Activated naive CD4-positive, alpha-beta T cell (primary cell): ENCODE measurements at places on chromosomes 16 and 17.

- DNase-seq = no peak
Measured at GRCh38 chr16:27364493-27365141, 37.4 kb upstream of the IL21R start.

GRCh38 chr17:78418326-78419026 is 40.0 kb downstream of the PGS1 start:
- DNase-seq = no peak

GRCh38 chr17:78144736-78145641 is 1.2 kb upstream of the C17orf99 start:
- DNase-seq = no peak

- DNase-seq = no peak
Measured at GRCh38 chr17:8327303-8327649, 12.4 kb upstream of the ODF4 start.

DNA sequence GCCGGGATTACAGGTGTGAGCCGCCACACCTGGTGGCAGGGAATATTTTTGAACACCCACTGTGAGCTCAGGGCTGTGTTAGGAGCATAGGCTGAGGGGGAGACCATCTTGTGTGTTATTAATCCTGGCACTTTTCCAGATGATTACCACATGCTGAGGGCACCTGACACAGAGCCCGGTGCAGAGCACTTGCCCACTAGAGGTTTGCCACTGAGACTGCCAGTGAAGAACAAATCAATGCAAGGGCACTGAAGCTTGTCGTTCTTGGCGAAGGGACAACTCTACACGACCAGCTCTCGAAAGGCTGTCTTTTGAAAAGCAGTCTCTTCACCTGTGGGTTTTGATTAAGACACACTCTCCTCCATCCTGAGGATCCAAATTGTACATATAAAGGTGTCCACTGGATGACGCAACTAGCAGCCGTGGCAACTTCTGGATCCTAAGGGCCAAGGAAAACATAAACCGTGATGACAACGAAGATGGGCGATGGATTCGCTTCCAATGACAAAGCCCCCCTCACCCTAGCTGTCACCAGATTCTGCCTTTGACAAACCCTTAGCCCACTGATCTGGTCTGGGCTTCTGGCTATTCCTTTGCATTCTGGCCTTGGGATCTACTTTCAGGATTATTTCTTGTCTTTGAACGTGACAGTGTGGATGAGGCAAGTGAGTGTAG is 28.7 kb downstream of the WIPI1 start:
- no peak for DNase-seq

- no peak for DNase-seq
Measured at GRCh38 chr17:69423450-69423849, 9.0 kb downstream of the MAP2K6 start.

DNA sequence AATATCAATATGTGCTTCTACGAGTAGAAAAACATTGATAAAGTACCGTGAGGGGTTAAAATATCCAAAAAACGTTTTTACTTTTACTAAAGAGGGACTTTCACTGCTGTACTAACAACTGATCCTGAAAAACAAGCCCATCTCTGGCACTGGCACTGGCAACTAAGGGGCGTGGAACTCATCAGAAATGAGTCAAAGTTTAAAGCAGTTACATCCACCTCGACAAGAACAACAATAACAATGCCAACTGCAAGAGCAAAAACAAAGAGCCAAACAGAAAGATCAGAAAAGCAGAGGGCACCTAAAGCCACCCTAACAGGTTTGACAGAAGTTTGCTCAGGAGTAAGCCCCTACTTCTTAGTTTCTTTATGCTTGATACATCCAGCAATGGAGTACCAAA is 13.1 kb downstream of the MBTPS1 start:
- no peak for DNase-seq

GRCh38 chr17:69358688-69359596 is 32.0 kb upstream of the ABCA5 start:
- DNase-seq = no peak

DNA sequence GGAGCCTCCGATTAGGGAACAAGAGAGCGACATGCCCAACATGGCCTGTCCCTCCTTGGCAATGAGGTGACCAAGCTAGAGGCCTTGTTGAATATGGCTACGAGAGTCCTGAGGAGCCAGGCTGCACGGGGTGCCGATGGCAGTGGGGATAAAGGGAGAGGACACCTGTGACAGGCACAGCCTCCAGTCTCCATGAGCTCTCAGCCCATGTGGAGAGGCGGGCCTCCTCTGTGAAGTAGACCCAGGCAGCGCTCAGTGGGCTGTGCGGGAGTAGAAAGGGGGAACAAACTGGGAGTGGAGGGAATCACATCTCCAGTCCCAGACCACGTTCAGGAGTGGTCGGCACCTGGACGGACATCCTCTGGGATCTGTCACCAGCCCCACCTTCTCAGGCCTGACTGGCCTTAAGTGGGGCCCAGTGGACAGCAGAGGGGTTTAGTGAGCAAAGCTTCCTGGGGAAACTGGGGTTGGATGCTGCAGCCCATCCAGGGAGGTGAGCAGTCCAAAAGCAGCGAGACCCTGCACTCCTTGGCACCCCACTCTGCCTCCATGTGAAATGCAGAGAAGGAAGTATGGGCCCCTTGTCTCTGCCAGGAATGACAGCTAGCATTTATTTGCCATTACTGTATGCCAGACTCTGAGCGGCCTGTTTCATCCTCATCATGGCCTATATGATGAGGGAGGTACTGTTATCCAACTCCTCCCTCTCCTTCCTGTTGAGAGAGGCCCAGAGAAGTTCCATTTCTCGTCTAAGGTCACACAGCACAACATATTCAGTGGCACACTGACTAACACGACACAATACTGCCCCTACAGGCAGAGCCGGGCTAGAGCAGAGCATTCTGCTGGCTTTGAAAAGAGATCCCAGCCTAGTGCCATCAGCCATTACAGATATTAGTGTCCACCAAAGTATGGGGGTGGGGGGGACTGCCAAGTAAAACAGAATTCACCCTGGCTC is 4.5 kb upstream of the TMEM92 start:
- peak; percentile 27 for DNase-seq

- no peak for DNase-seq
Measured at GRCh38 chr17:33024688-33025486, 33.2 kb downstream of the SPACA3 start.

DNA sequence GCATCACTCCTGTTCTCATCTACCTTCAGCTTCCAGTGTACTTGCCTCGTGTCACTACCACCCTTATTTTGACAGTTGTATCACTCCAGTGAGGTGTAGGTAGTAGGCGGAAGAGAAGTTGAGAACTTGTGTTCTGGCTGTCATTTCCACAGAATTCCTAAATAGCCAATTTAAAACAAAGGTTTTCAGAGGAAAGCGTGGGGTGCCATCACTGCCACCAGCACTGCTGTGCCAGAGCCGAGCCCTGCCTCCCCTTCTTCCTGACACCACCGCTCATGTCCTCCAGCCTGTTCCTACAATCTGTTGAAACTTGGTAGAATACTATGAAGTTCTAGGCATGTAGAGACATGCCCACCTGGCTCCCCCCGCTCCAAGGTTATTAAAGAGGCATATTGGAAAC is 215.8 kb downstream of the TANC2 start:
- no peak for DNase-seq

DNA sequence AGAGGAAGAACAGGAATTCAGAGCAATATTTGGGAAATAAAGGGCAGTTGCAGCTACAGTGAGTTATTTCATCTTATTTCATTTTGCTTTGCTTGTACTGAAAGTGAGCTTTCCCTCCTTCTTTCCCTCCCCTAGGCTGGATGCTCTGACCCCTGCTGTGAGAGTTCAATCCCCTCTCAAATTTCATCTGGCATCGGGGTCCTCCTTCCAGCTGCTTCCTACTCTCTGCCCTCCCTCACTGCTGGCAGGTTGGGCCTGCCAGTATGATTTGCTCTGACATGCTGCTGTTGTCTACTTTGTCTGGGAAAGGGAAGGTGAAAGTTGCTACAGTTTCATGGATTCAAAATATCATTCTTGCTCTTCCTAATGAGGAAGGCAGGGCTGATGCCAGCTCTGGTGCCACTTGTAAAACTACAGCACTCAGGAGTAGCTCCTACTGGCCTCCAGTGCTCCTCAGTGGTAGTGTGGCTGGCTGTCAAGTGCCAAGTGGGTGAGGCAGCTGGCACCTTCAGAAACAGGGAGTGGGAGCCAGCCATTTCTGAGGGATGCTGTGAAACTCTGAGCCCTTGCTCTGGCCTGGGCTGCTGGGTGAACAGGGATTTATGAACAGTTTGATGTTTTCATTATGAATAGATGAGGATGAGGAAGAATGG is 408.6 kb downstream of the HAPSTR1 start:
- DNase-seq = no peak

- no peak for DNase-seq
Measured at GRCh38 chr17:56173026-56173425, 19.8 kb downstream of the ANKFN1 start.

- DNase-seq = no peak
Measured at GRCh38 chr16:30149250-30149930, 26.4 kb upstream of the MAPK3 start.

- no peak for DNase-seq
Measured at GRCh38 chr17:74251051-74251450, 23.0 kb upstream of the DNAI2 start.

DNA sequence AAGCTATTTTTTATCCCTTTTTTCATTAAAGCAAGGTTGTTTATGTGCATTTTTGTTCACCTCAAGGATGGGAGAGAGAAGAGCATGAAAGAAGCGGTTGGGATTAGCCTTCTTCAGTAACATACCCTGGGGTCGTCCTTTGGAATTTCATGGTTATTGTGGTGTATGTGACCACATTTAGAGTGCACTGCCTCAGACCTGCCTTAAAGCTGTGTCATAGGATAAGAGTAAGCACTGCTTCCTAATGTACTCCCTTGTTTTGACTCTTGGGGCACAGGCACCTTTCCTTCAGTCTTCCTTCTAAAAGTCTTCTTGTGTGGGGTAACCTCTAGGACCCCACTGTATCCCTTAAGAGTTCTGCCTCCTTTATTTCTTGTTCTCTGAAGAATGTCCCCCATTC is 28.9 kb downstream of the TNRC6A start:
- DNase-seq = no peak

DNA sequence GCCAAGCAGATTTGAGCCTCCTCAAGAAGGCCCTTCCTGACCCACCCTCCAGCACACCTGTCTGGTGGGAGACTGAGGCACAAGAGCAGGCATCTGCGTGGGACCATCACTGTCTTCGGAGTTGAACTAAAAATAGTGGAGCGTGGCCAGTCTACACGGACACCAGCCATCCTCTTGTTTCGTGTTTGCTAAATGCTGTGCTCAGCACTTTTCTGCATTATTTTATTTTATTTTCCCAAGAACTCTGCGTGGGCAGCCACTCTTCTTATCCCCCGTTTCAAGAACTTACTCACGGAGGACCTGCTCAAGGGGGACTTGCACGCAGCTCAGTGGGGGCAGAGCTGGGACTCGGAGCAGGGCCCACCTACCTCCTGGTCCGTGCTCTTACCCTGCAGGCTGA is 60.8 kb downstream of the SOCS3 start:
- DNase-seq = no peak

- no peak for DNase-seq
Measured at GRCh38 chr16:48049847-48050246, 105.9 kb downstream of the ABCC12 start.

- DNase-seq = no peak
Measured at GRCh38 chr17:4786106-4786511, at the start of gene VMO1. TSS of gene VMO1 (minus strand) at chr17:4786364. CDS start at chr17:4786352, 12 bp downstream.

- DNase-seq = no peak
Measured at GRCh38 chr17:954431-955164, 25.0 kb downstream of the NXN start.

- DNase-seq = no peak
Measured at GRCh38 chr17:78044280-78044835, 84.2 kb downstream of the TMC6 start.

DNA sequence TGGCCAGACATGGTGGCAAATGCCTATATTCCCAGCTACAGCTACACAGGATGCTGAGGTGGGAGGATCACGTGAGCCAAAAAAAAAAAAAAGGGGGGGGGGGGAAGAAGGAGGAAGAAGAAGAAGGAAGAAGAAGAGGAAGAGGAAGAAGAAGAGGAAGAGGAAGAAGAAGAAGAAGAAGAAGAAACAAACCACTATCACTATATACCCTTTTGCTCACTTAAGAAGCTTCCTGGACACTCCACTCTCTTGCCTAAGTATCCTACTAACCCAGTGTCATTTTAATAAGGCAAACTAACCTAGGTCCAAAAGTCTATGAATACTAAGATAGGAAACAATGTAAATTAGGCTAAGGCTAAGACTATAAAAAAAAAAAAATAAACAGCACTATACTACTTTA is 54.8 kb downstream of the GPATCH8 start:
- DNase-seq = no peak

DNA sequence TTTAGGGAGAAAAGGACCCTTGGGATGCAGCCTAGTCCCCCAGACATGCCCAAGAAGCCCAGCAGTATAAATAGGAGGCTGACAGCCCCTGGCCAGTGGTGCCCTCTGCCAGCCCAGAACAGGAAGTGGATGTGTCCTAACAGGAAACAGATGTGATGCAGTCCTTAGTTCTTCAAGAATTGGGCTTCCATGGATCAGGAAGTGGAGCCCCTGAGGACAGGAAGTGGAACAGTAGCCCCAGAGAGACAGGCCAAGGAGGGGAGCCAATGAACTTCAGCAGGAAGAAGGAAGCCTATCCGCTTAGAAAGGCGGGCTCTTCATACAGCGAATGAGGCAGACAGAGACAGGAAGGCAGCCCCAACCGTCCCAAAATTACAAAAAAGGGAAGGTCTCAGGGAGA is 7.2 kb downstream of the CTF1 start:
- no peak for DNase-seq

DNA sequence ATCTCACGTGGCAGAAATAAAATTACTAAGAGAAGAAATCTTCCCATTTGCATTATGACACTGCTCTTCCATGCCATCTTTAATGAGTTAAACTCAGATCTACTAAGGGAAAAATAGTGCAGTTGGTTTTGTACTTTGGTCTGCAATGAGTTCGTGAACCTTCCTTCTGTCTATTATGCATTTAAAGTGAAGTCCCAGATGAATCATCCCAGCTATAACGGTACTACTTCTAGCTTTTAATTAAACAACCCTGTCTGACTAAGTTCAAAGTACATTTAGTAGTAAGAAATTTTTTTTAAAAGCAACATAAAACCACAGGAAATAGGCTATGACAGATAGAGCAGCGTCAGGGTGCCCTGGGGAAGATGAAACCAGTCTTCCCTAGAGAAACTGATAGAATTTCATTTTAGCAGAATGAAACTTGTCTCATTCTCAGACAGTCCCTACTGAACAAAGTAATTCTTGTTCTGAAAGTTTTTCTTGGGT is 1.8 kb downstream of the TMIGD1 start:
- DNase-seq = no peak

DNA sequence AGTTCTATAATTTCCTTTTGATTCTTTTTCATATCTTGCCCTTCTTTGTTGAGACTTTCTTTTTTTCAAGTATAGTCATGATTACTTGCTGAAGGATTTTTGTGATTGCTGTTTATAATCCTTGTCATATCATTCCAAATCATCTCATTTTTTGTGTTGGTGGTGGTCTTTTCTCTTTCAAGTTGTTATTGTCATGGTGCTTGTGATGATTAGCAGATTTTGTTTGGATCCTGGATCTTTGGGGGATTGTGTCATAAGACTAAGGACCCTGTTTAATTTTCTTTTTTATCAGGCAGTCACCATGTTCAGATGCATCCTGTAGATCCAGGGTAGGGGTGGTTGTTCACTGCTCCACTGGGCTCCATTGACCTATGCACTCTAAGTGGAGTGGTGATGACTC is 254.4 kb upstream of the FOXF1 start:
- no peak for DNase-seq

- no peak for DNase-seq
Measured at GRCh38 chr16:19588661-19589060, 33.2 kb downstream of the VPS35L start.

GRCh38 chr16:30535106-30535776 is 583 bp upstream of the ZNF747 start:
- no peak for DNase-seq
